ENCODE measurements at places on chromosomes 7 and 10. TPM values are rescaled to one million over a fixed set of nuclear protein-coding genes. Genes with fewer than 3 reads are reported as not detected.

DNA sequence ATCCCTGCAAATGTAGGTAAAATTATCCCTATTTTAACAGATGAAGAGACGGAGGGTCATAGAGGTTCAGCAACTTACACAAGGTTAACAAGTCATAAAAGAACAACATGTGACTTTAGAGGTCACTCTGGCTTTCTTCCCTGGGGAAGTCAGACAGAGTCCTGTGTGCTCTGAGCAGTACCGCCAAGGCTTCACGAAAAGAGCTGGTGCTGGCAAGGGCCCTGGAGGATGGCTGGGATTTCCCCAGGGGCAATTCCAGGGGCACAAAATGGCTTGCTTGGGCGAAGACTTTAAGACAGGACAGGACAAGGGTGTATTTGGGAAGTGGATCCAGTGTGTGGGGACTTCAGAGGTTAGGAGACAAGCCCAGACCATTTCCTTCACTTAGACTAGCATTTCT is 144.1 kb downstream of the PIP4K2A start:
- peaks cover 37% of the 10 kb centered on the region for H3K4me1 ChIP-seq
- no peak for DNase-seq
- no peak overlapping the region for H3K4me3 ChIP-seq
- H3K27me3 ChIP-seq, result no peaks in the 10 kb centered on the region
- H3K27ac ChIP-seq, result no peak overlapping the region
- peaks cover 39% of the 10 kb centered on the region for H3K36me3 ChIP-seq

GRCh38 chr10:101696632-101697031 is 1.7 kb upstream of the FBXW4 start:
- DNase-seq, result no peak
- H3K27me3 ChIP-seq, result no peaks in the 10 kb centered on the region
- H3K27ac ChIP-seq, result no peak overlapping the region
- peaks cover 28% of the 10 kb centered on the region for H3K4me1 ChIP-seq

DNA sequence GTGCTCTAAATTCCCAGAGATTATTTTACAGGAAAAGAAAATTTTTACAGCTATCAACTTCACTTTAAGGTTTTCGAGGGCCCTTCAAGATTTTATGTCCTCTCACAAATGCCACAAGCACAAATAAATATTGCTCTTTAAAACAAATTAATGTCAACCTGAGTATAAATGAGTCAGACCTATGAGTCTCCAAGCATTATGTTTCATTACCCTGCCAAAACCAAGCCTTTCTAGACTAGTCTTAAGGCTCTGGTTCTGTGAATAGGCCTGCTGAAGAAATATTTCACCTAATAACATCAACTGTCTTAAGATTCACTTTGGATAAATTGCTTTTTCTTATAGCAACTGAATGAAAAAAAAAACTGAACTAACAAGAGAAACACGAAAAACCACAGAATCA is 153.0 kb downstream of the PDE1C start:
- no peak for DNase-seq
- H3K27me3 ChIP-seq, result no peaks in the 10 kb centered on the region
- no peaks in the 10 kb centered on the region for H3K36me3 ChIP-seq
- no peak overlapping the region for H3K27ac ChIP-seq
- no peak overlapping the region for H3K4me3 ChIP-seq
- H3K4me1 ChIP-seq, result no peaks in the 10 kb centered on the region

DNA sequence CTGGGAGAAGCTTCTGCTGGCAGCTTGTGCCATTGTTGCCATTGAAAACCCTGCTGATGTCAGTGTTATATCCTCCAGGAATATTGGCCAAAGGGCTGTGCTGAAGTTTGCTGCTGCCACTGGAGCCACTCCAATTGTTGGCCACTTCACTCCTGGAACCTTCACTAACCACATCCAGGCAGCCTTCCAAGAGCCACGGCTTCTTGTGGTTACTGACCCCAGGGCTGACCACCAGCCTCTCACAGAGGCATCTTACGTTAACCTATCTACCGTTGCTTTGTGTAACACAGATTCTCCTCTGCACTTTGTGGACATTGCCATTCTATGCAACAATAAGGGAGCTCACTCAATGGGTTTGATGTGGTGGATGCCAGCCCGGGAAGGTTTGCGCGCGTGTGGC is 220.7 kb downstream of the ADK start:
- H3K27ac ChIP-seq, result no peak overlapping the region
- no peak overlapping the region for H3K4me3 ChIP-seq
- H3K27me3 ChIP-seq, result no peaks in the 10 kb centered on the region
- DNase-seq, result no peak

The SRRM3 gene
- total RNA-seq, result not detected

The SPAM1 gene
- not detected for total RNA-seq

DNA sequence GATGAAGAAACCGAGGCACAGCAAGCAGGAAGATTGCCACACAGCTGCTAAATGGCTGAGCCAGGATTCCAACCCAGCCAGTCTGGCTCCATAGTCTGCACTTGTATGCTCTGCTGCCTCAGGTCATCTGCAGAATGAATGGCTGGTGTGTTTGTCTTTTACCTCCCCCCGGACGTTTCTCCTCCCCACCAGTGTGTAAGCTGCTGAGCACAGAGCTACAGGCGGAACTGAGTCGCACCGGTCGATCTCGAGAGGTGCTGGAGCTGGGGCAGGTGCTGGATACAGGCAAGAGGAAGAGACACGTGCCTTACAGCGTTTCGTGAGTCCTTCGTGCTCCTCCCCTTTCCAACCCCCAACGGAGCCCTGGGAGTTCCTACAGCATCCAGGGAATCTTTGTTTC is 2.6 kb downstream of the CNPY4 start:
- no peak overlapping the region for H3K27ac ChIP-seq
- H3K36me3 ChIP-seq, result peaks cover 9% of the 10 kb centered on the region
- H3K4me3 ChIP-seq, result no peak overlapping the region
- DNase-seq, result no peak

- no peaks in the 10 kb centered on the region for H3K4me1 ChIP-seq
- no peaks in the 10 kb centered on the region for H3K36me3 ChIP-seq
- DNase-seq, result no peak
- no peaks in the 10 kb centered on the region for H3K27me3 ChIP-seq
- H3K27ac ChIP-seq, result no peak overlapping the region
Observed at GRCh38 chr7:98078197-98078870, 28.3 kb upstream of the LMTK2 start.

DNA sequence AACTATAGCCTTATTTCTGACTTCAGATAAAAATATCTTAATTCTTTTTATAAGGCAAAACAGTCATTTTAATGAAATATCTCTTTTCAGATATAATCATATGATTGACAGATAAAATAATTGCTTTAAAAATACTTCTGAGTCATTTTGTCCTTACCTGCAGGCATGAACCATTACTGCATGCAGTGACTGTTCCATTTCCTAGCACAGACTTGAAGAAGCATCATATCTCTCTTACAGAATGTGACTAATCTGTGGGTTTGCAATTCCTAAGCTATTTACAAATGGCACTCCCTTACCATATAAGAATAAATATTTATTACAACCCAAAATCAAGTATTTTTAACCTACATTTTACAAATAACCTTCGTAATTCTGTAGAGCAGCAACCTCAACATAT is 120.7 kb downstream of the SRPK2 start:
- H3K27ac ChIP-seq, result peak overlapping the region; percentile 64
- peaks cover 54% of the 10 kb centered on the region for H3K4me1 ChIP-seq
- no peaks in the 10 kb centered on the region for H3K27me3 ChIP-seq
- no peak for DNase-seq
- no peaks in the 10 kb centered on the region for H3K36me3 ChIP-seq

The MICALL2 gene
- 2.6 TPM for total RNA-seq

DNA sequence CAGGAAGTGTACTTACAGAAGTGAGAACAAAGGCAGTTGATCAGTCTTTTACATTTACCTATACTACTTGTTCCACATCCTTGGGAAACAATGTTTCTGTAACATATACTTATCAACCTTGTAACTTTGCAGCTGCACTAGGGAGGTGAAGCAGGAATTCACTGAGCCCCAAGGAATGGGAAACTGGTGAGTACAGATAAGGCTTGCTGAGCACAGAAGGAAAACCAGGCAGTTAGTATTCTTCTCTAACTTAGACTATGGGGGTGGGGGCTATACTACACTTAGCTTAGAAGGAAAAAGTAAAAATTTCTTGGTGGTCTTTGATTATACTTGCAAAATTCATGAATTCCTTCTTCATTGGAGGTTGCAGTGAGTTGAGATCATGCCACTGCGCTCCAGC is 6.9 kb upstream of the ZNF33A start:
- H3K27me3 ChIP-seq, result no peaks in the 10 kb centered on the region
- H3K36me3 ChIP-seq, result no peaks in the 10 kb centered on the region
- no peak overlapping the region for H3K27ac ChIP-seq
- H3K4me1 ChIP-seq, result no peaks in the 10 kb centered on the region

The RPA3 gene
- 35.5 TPM for total RNA-seq

- no peak for DNase-seq
- no peak overlapping the region for H3K27ac ChIP-seq
- H3K4me3 ChIP-seq, result no peak overlapping the region
- H3K36me3 ChIP-seq, result no peaks in the 10 kb centered on the region
- no peaks in the 10 kb centered on the region for H3K4me1 ChIP-seq
Observed at GRCh38 chr10:13750299-13751190, 163.8 kb downstream of the PRPF18 start.

The CYTH3 gene
- total RNA-seq, result 7.8 TPM

The HHEX gene
- not detected for total RNA-seq

DNA sequence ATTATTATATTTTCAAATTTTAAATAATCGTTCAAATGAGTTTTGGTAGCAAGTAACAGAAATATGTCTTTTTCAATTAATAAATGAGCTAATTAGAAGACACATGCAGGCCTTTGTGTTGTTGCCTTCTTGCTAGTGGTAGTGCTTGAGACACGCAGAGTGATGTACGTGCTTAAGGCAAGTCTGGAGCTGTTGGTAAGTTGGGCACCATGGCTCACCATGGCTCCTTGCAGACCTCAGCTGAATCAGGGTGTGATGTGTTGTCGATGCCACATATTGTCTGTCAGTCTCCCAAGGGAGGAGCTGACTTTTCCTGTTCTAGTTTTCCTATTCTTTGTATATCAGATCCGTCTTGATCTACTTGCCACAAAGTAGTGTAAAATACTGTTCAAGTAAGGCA is 8.3 kb downstream of the CDK14 start:
- DNase-seq, result no peak
- H3K36me3 ChIP-seq, result no peaks in the 10 kb centered on the region
- H3K4me1 ChIP-seq, result no peaks in the 10 kb centered on the region

The ZFAND2A gene
- total RNA-seq, result 30.9 TPM

DNA sequence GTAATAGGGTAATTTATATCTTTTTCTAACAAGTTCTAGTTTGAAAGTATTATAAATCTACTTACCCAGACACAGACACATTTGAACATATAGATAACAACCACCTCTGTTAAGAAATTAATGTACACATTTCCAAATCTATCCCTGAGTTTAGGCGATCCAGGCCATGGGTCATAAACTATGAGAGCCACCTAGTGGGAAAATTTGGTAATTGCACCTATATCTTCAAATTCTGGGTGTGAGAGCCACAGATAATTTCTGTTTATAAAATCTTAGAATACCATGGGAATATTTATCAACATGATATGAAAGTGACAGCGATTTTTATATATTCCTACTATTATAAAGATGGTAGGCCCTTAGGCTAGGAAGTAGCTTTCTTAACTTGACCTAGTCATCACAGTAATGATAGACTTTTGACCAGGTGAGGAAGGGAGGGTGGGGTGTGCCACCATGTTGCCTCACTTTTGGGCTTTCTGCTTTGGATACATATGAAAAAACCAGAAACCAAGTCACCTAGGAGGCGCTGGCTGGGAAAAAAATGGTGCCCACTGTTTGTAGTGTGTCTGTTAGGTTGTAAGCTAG is 8.0 kb upstream of the EPHA1 start:
- H3K4me3 ChIP-seq, result no peak overlapping the region
- H3K36me3 ChIP-seq, result no peaks in the 10 kb centered on the region
- H3K27me3 ChIP-seq, result no peaks in the 10 kb centered on the region
- peak; percentile 56 for DNase-seq

- no peaks in the 10 kb centered on the region for H3K27me3 ChIP-seq
- no peak for DNase-seq
- no peak overlapping the region for H3K4me3 ChIP-seq
- no peaks in the 10 kb centered on the region for H3K36me3 ChIP-seq
- no peak overlapping the region for H3K27ac ChIP-seq
Observed at GRCh38 chr10:61296161-61296560, 157.0 kb downstream of the TMEM26 start.

The LIPF gene
- not detected for total RNA-seq

DNA sequence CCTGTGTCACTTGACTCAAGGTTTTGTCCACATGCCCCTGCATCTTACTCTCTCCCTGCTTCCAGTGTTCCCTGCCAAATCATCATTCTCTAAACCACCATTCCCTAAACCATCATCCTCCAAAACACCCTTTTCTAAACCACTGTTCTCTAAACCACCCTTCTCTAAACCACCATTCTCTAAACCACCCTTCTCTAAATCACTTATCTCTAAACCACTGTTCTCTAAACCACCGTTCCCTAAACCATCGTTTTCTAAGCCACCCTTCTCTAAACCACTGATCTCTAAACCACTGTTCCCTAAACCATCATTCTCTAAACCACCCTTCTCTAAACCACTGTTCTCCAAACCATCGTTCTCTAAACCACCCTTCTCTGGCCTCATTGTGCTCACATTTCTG is 142.1 kb downstream of the CXCL12 start:
- no peaks in the 10 kb centered on the region for H3K27me3 ChIP-seq
- no peak overlapping the region for H3K27ac ChIP-seq
- H3K4me3 ChIP-seq, result no peak overlapping the region
- H3K4me1 ChIP-seq, result no peaks in the 10 kb centered on the region

The RPP30 gene
- total RNA-seq, result 32.3 TPM

DNA sequence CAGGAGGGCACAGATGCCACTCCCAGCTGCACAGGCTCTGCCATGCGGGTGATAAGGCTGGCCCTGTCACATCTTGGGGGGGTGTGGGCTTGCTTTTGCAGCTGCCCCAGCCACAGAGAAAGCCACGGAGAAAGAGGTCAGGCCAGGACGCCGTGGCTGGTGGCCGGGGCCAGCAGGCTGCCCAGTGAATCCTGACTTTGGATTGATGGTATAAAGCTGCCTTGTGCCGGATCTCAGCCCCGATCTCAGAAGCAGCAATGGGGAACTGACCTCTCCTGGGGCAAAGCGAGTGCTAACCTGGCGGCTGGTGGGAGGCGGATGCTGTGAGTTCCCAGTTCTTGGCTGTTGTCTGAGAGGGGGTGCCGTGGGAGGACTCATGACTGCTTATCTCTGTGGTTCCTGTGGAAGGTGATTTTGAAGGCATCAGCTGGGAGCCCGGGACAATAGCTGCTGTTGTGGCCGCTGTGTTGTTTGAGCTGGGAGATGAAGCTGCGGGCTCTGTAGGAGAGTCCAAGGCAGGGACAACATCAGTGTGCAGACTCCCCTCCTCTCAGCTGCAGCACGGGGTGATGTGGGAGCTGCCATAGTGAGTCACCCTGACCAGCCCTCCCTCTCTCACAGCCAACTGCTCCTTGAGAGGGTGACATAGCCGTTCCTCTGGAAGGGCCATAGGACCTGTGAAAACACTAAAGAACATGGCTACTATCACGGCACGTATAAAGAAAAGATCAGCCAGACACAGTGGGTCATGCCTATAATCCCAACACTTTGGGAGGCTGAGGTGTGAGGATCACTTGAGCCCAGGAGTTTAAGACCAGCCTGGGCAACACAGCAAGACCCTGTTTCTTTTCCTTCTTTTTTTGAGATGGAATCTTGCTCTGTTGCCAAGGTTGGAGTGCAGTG is 17.0 kb downstream of the IL15RA start:
- H3K27me3 ChIP-seq, result no peaks in the 10 kb centered on the region
- no peak overlapping the region for H3K4me3 ChIP-seq
- no peaks in the 10 kb centered on the region for H3K4me1 ChIP-seq
- no peak overlapping the region for H3K27ac ChIP-seq
- DNase-seq, result no peak
- peaks cover 23% of the 10 kb centered on the region for H3K36me3 ChIP-seq
